ENCODE measurements at places on chromosomes 12 and 14.

- peak; percentile 73 for DNase-seq
Observed at GRCh38 chr12:9869307-9870161, at the start of gene CLEC2B. TSS of gene CLEC2B (minus strand) at chr12:9869354.

DNA sequence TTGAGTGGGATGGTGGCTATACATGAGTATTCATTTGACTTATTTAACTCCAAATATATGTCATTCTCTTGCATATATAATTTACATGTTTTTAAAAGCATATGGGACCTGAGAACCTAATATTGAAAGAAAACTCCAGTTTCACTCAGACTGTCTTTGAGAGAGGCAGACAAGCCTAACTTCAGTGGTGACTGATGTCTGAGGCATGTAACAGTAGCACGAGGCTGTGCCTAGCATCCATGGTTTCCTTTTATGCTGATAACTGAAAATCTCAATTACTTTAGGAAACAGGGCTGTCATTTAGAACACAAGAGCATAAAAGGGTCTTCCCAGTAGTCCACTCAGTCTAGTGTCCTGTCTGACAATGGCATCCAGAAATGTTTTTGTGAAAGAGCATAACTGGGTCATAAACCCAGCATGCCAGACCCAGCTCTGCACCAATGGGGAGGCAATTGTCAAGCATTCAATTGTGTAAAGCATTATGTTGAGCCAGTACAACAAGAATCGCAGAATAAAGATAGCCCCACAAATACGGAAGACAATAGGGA, 24.3 kb downstream of the MAPK1IP1L start:
- no peak for DNase-seq

DNA sequence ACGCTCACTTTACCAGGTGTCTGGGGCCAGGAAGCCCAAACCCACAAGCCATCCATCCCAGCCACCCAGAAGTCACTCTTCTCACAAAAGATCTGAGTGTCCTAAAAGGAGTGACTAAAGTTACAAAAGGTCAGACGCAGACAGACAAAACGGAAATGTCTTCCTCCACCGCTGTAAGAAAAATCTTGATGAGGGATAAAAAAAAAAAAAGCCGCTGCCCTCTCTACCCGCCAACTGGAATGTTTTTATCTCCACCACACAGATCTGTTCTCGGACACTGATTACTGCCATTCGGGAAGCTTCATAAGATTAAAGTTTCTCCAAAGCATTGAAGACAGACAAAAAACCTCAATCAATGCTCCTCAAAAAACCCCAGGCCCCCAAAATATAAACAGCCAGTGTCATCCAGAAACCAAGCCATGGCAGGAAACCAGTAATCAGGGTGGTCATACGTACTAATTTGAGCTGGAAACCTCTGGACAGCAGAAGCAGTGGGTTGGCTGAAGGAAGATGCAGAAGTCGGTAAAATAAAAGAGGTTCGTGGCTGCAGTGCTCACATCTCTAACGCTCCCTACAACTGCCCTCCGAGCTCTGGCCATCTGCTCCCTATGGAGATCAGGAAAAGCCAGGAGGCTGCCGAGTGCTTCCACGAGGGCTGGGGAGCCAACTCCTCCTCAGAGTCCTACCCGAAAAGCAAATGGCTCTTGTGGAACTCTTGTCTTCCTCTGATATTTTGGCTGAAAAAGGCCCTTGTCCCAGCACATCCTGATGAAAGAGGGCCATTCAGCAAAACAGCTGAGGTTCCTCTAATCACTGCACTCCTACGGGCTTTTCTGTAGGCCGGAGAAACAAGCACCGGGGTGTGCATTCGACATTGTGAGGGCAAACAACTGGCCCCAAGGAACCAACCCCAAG, 30.3 kb downstream of the SSH1 start:
- DNase-seq: no peak

DNA sequence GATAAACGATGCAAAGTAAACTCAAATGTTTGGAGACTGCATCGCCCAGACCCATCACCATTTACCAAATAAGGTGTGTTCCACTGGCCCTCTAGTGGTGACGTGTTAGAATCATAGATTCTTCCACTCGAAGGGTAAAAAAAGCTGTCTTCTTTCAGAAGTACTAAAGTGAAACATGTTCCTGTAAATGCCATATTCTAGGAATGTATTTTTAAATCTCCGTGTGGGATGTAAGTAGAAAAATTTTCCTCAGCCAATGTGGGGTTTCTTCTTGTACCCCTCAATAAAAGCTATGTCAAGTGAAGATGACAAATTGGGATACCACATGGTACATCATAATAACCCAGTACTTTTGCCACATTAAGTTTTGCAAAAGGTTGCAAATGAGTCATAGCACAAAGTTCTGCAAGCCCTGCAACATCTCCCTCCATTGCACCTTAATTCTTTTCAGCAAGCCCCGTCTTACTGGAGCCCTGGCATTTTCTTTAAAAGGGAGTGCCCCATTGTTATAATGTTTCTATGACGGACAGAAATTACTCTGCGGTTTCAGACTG, 100.8 kb downstream of the CCER1 start:
- DNase-seq: no peak

DNA sequence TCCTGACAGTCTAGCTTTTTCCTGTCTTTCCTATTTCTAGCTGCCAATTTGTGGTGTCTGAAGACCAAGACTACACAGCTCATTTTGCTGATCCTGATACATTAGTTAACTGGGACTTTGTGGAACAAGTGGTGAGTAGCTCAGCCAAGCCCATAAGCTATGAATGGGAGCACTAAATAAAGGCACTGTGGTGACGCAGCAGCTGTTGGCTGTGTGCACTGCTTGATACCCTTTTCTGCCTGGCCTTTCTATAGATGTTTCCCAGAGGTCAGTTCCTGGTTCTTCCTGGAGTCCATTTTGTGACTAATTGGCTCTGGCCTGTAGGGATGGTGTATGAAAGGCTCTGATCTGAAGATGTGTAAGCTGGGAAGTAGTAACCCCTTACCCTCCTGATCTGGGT, 20.5 kb downstream of the RNF10 start:
- no peak for DNase-seq

DNA sequence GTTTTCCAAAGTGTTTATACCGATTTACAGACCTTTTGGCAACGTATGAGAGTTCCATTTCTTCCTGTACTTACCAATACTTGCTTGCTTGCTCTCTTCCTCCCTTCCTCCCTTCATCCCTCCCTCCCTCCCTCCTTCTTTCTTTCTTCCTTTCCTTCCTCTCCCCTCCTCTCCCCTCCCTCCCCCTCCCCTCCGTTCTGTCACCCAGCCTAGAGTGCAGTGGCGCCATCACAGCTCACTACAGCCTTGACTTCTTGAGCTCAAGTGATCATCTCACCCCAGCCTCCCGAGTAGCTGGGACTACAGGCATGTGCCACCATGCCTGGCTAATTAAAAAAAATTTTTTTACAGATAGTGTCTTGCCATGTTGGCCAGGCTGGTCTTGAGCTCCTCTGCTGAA, 40.4 kb downstream of the DIP2B start:
- no peak for DNase-seq

DNA sequence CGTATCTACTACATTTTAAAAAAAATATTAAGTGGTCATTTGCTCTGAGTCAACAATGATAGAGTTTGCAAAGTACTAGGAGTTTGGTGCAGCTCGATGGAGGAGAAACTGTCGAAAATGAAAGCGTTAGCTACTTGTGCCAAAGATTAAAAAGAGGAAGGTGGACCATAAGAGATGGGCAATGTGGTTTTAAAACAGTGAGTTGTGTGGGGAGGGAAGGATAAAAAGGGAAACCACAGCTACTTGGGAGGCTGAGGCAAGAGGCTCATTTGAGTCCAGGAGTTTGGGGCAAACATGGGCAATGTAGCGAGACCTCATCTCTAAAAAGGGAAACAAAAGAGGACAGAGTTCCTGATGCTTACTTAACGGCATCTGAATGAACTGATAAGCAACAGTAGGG, 18.2 kb upstream of the STRAP start:
- no peak for DNase-seq

GRCh38 chr12:2286461-2287131, 233.8 kb downstream of the CACNA1C start:
- no peak for DNase-seq

DNA sequence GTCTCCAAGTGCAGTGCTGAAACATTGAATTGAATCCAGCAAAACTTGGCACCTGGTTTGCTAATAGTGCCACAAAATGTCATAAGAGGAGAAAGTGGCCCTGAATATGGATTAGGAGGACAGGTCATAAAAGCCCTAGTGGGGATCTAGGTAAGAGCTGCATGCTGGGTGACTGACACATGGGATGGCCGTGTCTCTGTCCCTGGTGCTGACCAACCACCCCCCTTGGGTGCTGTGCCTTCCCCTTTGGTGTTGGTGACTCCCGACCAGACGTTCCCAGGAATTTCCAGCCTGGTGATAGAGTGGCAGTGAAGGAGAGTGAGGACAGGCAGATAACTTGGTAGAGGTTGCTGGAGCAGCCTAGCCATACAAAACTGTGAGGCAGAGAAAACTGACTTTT, 142.8 kb downstream of the VRK1 start:
- no peak for DNase-seq

DNA sequence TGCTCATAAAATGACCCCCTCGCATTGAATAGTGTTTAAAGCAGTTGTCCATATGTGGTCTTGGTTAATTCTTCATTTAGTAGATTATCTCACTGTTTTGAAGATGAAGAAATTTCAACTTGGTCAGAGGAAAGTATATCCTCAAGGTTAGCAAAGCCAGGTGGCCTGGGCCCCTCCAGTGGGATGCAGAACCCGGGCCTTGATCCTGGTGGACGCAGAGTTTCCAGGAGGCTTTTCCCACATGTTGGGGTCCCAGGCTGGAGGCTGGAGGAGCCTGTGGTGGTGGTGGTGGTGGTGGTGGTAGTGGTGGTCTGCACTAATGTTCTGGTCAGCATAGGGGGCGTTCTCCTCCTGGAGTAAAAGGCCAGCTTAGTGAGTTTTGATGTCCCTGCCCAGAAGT, 85.9 kb downstream of the ESRRB start:
- no peak for DNase-seq

- no peak for DNase-seq
Observed at GRCh38 chr12:127559349-127560040, 707.5 kb upstream of the TMEM132C start.

- DNase-seq: no peak
Observed at GRCh38 chr12:82407481-82407880, 49.2 kb downstream of the METTL25 start.

- DNase-seq: no peak
Observed at GRCh38 chr12:117699118-117699517, 269.7 kb downstream of the KSR2 start.

DNA sequence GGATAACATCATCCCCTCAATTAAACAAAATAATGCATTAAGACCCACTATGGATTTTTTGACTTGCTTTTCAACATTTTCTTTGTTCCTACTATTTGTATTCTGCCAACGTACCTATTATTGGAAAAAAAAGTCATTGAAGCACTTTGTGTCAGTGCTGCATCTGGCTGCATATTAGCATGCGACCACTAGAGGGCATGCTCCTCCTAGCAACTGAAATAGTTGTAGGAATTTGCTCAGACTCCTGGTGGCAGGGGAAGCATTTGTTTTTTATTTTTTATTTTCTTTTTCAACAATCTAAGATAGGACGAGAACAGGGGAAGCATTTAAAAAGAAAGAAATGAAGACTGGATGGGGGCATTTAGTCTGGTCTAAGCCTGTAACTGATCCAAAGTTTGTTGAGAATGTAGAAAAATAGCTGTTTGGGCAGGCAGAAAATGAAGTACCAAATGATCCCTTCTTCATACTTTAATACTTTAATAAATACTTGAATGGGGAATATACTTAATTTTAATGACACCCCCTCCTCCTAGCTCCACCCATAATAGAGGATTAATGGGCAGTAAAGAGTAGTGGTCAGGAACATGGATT, 14.5 kb upstream of the CLEC4A start:
- DNase-seq: peak; percentile 83

Data from thymus (tissue), 14 donors.